Glomerular endothelial cell (primary cell): ENCODE measurements at places on chromosomes 12 and 14. TPM values are rescaled to one million over a fixed set of nuclear protein-coding genes. Genes with fewer than 3 reads are reported as not detected.
A peak's percentile ranks its signal among the peaks of the same experiment; 100 is the strongest.

The DDX55 gene
- total RNA-seq: 11.9 and 20.6 TPM in 2 replicates

The TMEM121 gene
- 7.0 and 9.3 TPM in 2 replicates for total RNA-seq

The GPX2 gene
- not detected in 2 replicates for total RNA-seq

The KLHL33 gene
- total RNA-seq: not detected in 2 replicates

The OR6S1 gene
- total RNA-seq: not detected in 2 replicates

- DNase-seq: no peak
These were observed 4.0 kb upstream of the KRT6C start for GRCh38 chr12:52477651-52478050.

GRCh38 chr14:99616832-99617800, 13.1 kb upstream of the CCDC85C start:
- DNase-seq: no peak

DNA sequence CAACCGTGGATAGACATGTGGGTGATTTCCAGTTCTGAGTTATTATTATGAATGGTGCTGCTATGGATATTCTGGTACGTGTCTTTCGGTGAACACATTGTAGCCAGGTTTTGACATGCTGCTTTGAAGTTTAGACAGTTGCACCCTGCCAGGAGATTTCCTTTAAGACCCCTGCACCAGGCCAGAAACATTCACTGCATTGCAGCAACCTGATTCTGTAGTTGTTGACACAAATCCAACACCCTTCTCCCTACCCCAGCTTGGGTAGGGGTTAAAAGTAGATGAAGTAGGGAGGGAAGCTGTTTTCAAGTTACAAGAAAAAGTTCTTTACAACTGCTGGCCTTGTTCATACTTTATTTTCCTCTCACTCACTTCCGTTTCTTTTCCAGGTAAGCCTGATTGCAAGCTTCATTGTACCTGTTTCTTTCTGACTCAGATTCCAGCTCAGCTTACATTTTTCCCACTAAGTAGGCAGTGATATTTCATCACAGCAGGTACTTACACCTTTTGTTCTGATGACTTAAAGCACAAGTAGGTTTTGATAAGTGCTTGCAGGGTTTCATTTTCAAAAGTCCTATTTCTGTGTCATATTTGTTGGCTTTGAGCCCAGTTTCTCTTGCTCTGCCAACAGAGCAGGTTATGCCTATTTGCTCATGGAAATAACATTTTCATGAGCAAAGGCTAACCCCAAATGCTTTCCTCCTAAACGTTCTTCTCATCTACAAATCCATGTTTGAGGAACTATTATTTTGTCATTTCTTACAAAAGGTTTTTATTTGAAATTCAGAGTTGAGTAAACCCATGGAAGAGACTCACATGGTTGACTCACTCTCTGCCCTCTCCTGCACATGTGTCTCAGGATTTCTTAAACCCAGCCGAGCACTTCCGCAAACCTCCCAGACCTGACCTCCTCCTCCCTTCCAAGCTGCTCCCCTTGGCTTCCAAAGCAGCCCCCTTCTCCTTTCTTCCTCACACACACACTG, 12.1 kb upstream of the LTA4H start:
- DNase-seq: peak; percentile 33

DNA sequence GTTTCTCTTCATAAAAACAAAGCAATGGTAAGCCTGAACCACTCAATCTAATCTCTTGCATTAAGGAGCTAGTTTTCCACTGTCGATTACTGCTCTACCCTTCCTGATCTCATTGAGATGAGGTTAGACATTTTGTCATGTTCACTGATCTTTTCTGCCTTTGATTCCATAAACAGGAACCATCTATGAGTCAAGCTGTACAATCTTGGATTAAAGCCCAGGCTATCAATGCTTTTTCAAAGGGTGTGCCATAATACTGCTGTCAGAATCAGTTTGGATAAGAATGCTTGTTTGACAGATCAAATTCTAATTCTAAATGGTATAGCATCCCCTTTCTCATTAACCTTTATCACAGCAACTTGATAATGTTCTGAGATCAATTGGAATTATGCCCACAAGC, 16.1 kb downstream of the GRIP1 start:
- DNase-seq: peak; percentile 27

DNA sequence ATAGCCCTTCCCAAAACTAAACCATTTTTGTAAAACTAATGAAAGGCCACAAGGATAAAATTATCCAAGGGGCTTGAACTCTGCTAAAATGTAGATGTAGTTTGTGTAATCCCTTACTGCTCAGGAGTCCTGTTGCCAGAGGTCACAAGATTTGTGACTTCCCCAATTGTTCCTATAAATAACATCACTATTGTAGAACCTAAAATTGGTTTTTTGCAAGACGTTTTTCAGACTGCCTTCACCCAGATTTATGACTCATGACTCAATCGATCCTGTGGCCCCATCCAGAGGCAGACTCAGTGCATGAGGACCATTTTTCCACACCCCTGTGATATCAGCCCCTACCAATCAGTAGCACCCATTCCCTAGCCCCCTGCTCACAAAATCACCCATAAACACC, 61.5 kb upstream of the RASSF8 start:
- DNase-seq: no peak

- no peak for DNase-seq
These were observed 25.8 kb downstream of the ACADS start for GRCh38 chr12:120751389-120751788.

- DNase-seq: peak; percentile 48
These were observed 199.7 kb upstream of the ATXN7L3B start for GRCh38 chr12:74337951-74338350.
